ENCODE measurements at places on chromosomes 3 and 15. TPM values are rescaled to one million over a fixed set of nuclear protein-coding genes. Genes with fewer than 3 reads are reported as not detected.

NCEH1 gene
- 2.8 TPM for total RNA-seq

PLA2G4E gene
- total RNA-seq: not detected

SLC35G2 gene
- total RNA-seq: 3.0 TPM

CCR8 gene
- total RNA-seq: 0.34 TPM

- no peak for DNase-seq
Observed at GRCh38 chr15:36814708-36815107, 235.3 kb downstream of the CDIN1 start.

GRCh38 chr15:65824031-65824743, 32.1 kb upstream of the DENND4A start:
- peak; percentile 35 for DNase-seq
